Activated T-helper 1 cell treated with anti-CD3 and anti-CD28 coated beads, Interleukin-2, amount 50 U/mL, for 16 hours (primary cell): ENCODE measurements at places on chromosomes 5 and 9.

DNA sequence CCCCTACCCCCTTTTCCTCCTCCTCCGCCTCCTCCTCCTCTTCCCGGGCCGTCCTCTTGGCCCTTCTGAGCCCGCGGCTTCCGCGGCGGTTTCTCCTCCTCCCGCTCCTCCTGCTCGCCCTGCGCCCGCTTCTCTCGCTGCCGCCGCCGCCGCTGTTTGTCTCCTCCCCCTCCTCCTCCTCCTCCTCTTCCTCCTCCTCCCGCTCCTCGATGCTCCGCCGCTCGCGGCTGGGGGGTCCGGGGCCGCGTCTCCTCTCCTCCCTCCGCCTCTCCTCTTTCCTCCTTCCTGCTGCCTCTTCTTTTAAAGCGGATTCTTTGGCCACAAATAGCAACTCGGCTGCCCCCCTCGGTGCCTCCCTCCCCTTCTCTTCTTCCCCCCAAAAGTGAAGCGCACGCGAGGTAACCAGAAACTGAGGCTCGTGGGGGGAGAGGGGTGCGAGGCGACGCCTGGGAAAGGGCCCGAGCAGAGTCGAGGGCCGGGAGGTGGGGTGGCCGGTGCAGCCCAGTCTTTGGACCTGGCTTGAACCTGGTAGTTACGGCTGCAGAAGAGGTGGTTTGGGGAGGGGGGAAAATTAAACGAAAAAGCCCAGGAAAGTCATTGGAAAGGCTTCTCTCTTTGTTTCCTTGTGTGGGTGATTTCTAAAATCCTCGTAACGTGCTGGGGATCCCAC is 1058.5 kb upstream of the DMAC1 start:
- no peak for DNase-seq

GRCh38 chr5:39515881-39516280 is 91.1 kb upstream of the DAB2 start:
- DNase-seq, result no peak

- no peak for DNase-seq
Measured at GRCh38 chr9:115192280-115192679, 74.3 kb upstream of the TNC start.

- no peak for DNase-seq
Measured at GRCh38 chr5:88785746-88786565, 97.0 kb downstream of the MEF2C start.

- DNase-seq, result no peak
Measured at GRCh38 chr5:127441799-127442484, 75.5 kb upstream of the PRRC1 start.

DNA sequence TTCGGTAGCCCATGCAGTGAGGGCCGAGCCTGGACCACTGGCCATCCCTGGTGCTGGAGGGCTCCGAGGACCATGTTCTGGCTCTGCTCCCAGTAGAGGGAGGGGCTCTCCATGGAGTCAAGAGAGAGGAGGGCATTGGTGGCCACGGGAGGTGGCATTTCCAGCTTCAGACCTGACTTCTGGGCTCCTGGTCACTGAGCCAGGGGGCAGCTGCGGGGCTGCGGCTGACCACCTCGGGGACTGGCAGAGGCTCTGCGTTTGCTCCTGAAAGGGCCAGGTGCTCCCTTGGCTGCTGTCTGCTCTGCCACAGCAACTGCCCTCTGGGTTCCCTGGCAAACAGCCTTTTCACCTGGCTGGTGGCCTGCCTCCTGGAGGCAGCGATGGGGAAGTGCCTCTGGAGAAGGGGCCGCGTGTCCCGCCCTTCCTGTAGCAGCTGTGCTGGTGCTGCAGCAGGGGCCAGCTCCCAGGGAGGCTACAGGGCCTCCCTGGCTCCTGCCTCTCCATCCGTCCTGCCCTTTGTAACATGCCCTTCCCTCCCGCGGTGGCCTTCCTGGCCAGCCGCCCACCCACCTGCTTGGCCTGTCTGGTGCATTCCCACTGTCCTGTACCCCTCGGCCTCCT is 144.6 kb downstream of the CACNA1B start:
- no peak for DNase-seq

DNA sequence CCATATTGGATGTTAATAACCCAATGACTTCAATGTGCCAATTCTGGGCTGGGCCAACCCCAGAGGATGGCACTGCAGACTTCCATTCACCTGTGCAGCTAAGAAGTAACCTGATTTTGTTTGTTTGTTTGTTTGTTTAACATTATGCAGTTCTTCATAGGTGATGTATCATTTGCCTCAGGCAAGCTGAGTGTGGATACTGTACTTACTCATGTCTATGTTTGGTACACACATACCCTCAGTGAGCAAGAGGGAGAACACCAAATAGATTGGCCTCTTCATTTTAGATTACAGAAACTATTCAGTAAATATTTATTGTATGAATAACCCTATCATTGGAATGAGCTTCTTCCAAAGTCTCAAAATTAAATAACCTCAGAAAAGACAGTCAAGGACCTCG is 180.2 kb upstream of the SMC2 start:
- DNase-seq, result no peak

DNA sequence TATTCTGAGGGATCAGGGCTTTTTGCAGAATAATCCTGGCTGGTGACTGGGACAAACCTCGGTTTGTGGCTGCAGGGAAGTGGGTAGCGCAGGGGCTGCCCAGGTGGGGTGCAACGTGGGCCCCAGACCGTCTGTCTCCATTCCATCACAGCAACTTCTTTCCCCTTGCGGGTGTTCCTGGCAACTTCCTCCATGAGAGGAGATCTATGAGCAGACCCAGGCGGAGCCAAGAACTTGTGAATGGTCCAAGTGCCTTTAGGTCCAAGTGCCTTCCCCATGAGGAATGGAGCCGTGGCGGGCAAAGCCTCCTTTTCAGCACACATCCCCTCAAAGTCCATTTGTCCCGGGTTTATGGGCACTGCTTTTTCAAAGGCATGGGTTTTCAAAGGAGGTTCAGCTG is 136.5 kb downstream of the PHF2 start:
- no peak for DNase-seq

DNA sequence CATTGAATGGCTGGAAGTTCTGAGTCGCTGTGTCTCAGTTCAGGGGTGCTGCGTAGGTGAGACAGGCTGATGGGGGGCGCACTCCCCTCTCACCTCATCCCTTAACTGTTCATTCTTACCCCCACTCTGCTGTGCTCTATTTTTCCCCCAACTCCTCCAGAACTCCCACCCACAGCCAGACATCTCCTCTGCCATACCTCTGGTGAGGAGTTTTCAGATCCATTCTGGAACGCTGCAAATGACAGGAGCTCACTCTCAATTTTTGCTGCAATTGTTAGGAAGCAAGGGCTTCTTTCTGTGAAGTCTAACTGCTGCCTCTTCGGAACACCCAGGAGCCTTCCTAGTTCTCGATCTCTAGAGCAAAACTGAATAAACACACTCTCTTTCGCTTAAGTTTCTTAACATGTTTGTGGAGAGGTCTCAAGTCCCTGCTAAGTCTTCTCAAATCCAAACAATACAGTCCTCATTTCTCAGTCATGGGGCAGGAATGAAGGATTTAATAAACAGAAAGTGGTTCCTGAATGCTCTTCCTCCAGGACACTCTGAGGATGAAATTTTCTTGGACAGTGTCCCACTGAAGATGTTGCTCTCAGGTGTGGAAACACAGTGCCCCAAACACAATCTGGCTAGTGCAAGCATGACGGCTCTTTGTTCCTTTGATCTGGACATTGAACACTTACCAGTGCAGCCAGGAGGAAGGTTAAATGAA is 387.7 kb downstream of the KDM4C start:
- DNase-seq, result no peak

DNA sequence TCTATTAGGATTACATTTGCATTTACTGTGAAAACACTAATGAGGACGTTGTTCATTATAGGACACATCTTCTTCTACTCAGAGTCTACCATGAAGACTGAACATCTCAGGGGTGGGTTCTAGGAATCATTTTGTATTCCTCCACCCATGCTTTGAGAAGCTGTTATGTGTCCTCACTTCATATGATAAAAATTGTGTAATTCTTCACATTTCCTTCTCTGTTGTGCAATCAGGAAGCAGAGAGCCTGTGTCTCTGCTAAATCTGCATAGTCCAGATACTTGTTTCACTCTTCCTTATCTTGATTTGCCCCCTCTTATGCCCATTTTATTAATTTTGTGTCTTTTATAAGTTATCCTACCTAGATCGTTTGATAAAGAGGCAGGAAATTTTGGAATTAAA is 97.8 kb upstream of the IQGAP2 start:
- no peak for DNase-seq

GRCh38 chr9:113227436-113227835 is 6.1 kb downstream of the SLC31A1 start:
- DNase-seq, result no peak

- no peak for DNase-seq
Measured at GRCh38 chr5:140383300-140383699, 18.3 kb upstream of the ANKHD1 start.

DNA sequence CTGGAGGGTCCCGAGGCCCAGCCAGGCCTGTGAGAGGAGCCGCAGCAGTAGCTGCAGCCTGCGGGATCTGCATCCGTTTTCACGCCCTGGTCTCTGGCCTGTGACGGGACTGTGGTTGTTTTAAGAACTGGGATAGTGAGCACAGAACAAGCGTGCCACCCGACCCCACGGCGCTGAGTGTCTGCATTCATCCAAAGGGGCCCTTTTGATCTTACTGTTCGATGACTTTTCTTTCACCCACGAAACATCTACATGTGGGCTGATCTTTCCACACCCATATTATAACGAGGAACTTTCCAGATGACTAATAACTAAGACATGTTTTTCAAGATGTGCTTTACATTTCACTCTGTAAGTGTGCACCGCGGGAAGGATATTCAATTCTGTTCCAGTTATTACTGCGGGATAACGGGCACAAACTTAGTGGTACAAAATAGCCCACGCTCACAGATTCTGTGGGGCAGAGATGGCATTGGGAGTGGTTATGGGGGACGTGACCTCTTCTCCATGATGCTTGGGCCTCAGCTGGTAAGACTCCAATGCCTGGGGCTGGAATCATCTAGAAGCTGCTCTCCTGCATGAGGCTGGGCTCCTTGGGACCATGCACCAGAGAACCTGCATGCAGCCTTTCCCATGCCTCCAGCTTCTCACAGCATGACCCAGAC is 165.0 kb downstream of the SYK start:
- DNase-seq, result no peak

- no peak for DNase-seq
Measured at GRCh38 chr5:20469792-20470191, 481.8 kb upstream of the CDH18 start.

DNA sequence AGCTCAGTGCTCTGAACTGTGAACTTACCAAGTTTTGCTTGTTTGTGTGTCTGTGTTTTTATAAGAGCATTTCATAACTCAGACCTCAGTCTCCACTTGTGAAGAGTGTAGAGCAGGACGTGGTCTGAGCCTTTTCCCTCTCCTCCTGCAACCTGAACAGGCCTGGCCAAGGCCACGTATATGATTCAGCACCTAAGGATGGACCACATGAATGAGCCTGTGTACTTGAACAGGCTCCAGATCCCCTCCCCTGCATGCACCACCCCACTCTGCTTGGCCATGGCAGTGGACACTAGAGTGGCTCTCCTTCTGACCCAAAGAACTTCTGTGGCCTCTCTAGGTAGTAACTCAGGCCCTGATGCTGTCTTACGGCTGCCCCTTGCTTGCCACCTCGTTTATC is 125.9 kb upstream of the FSTL4 start:
- no peak for DNase-seq

DNA sequence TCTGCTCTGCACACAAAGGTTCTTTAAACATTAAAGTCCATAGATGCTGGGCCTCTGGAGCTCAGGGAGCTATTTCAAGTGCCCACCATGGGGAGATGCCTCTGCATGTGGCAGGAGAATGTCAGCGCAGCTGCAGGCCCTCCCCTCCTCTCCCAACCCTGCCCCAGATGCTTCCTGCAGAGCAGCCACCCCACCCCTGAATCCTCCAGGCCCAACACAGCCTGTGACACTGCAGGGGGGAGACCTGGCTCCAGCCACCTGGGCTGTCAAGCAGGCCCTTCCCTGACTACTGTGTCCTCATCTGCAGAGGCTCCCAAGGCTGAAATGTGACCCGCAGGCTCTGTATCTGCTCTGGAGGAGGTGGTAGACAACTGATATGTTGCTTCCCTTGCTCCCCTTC is 213.9 kb downstream of the GABBR2 start:
- no peak for DNase-seq

DNA sequence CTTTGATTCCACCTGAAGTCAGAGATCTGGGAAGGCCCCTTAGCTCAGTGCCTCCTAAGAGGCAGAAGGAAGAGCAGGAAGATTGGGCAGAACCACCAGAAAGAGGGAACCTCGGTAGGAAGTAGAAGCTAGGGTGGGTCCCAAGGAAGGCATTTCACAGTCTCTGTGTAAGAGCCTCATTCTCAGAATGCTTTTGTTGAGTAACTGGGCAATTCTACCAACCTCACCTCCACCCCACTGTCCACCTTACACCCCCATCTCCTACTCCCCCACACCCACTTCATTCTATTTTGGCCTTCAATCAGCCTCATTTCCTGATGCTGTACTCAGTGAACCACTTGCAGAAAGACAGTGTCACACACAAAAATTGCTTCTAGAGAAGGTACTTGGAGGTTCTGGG is 3.5 kb downstream of the HBEGF start:
- no peak for DNase-seq

GRCh38 chr5:93731987-93732386 is 9.4 kb downstream of the POU5F2 start:
- no peak for DNase-seq

DNA sequence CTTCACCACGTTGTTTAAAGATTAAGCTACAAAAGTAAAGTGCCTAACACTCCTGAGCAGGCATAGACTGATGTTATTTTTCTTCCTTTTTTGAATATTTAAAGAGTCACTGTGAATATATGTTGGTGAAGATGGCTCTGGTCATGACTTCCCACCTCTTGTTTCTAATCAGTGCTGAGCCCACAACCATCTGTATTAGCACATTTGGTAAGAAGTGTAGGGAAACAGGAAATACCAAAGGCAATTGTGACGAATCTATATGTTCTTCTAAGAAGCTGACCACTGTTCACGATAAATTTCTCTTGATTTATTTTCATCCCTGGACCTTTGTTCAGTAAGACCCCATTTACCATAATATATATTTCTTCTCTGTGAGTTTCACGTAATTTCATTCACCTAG is 108.3 kb upstream of the PCA3 start:
- no peak for DNase-seq

DNA sequence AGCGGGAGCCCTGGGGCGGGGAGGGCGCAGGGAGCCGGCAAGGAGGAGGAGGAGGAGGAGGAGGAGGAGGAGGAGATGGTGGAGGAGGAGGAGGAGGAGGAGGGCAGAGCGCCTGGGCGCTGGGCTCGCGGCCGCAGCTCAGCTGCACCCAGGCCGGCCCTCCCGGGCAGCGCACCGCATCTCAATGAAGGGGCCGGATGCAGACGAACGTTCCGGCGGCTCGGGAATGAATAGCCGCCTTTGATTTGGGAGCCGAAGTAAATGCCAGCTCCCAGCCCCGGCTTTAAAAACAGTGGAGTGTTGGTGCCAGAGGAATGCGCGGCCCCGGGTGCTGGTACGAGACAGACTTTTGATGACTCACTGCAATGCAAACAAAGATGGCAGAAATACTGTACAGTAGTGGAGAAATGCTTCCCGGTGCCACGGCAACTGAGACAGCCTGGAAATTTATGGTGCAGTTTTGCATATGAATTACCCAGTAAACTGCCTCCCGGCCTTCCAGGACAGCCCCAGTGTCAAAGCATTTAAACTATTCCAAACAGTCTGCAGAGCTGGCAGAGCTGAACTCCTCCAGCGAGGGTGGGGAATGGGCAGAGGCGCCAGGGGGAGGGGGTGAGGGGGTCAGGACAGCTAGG is 43.1 kb downstream of the NACC2 start:
- DNase-seq, result no peak

GRCh38 chr5:138583984-138584637 is 8.9 kb upstream of the HSPA9 start:
- DNase-seq, result no peak
